ENCODE measurements at places on chromosomes 2 and 18.

DNA sequence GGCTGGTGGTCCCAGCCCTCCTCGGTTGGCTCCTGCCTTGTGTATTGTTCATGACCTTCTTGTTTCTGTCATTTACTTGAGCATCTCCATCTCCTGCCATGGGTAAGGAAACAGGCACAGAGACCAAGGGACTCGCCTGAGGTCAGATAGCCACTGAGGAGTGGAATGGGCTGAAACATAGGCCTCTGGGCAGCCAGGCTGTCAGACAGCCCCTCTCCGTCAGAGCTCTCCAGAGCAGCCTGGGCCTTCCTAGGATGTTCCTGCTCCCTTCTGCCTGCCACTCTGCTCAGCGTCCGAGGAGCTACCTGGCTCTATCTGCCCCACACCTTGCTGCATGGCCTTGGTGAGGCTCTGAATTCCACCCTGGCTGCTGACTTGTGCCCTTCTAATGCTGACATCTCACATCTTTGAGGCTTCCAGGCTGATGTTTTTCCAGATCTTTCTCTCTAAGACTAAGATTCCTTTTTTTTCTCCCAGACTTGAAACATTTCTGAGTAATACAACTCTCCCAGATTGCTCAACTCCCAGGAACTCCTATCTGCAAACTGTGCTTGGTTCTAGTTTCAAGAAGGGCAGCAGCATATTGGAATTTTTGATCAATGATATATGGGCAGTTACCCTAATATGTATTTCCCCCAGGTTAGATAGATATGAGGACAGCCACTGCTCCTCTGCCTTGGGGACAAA, 67.7 kb downstream of the MCFD2 start:
- no peak for DNase-seq

DNA sequence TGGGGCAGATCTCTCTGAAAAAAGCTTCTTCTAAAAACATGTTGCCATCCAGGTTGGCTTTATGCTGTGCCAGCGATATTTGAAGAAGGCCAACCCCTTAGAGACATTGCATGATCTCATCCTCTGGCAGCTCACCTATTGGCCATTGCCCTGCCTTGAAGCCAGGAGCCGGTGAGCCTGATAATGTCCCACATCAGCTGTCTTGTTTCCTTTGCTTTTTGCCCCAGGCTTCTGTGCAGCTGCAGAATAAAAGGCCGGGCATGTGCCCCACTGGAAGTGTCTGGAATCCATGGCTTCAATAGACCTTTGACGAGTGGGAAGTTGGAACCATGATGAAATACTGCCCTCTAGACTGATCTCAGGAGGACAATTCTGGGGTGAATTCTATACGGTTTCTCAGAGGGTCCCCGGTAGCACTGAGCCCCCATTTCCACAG, 523.5 kb upstream of the ZEB2 start:
- peak; percentile 83 for DNase-seq

DNA sequence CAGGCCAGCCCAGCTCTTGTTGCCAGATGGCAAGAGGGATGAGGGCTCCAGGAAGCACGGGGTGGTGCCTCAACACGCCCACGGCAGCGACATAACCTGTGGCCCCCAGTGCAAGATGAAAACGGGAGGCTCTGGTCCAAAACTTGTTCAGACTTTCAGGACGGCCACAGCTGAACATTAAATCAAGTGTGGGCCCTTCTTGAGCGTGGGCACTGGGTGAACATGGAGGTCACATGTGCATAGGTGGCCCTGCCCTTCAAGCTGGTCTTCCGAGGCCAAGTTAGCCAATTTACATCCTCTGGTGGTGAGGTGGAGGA, 77.5 kb downstream of the NDUFA10 start:
- no peak for DNase-seq

- no peak for DNase-seq
Observed at GRCh38 chr2:124258140-124258880, 233.2 kb downstream of the CNTNAP5 start.

DNA sequence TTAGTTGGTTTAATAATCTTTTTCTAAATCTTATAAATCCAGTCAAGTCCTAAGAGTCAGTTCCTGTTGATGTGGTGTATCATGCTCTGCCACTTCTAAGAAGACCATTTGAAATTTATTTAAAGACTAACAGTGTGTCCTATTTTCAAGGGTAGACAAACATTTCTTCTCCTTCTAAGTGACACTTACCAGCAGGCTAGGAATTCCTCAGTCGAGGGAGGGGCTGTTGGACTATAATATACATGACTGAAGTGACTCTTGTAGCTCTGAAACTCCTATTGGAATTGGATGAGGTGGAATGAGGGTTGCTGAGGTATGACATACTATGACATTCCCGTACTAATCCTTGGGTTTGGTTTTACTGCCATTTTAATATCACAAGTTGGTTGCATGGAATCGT, 30.6 kb downstream of the ITGB6 start:
- no peak for DNase-seq

DNA sequence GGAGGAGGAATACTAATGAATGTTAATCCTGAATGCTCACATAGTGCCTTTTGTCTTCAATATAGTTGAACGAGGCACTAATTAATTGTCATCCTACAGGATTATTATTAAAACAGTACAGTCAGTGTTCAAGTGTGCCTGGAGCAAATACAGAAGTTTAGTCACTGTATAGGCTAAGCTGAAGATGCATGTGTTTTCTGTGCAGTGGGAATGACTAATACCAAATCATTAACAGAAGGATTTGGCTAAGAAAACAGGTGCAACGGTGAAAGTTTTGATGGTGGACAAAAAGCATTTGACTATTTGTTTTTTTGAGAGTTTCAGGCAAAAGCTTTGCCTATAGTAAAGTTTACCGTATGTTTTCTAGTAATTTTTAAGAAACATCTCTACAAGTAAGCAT, 62.8 kb downstream of the DCC start:
- no peak for DNase-seq

GRCh38 chr2:67945940-67946339, 116.9 kb downstream of the C1D start:
- DNase-seq, result no peak

DNA sequence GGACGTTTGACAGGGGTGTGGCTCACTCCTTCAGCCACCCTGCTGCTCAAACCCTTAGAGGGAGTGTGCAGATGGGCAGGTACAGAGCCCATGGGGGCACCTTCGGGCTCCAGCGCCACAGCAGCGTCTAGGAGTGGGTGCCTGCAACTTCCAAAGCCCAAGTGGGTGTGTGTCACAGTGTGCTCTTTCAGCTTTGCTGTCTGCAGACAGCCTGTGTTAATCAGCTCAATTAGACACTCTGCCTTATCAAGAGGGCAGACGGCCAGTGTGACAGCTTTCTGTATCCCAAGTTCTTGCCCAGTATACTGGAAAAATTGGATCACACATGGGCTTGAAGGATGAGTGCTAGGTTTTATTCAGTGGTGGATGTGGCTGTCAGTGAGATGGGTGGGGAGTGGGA, 96.7 kb downstream of the AP1S3 start:
- DNase-seq, result no peak

- DNase-seq, result no peak
Observed at GRCh38 chr2:18518116-18519111, 42.0 kb downstream of the RDH14 start.

- DNase-seq, result no peak
Observed at GRCh38 chr2:24019729-24020128, 9.8 kb downstream of the MFSD2B start.

GRCh38 chr2:155975734-155976133, 356.8 kb downstream of the NR4A2 start:
- DNase-seq, result no peak

- no peak for DNase-seq
Observed at GRCh38 chr2:223365158-223365679, 236.9 kb downstream of the SCG2 start.

- DNase-seq, result no peak
Observed at GRCh38 chr18:59900222-59901128, 679 bp downstream of the PMAIP1 start.

DNA sequence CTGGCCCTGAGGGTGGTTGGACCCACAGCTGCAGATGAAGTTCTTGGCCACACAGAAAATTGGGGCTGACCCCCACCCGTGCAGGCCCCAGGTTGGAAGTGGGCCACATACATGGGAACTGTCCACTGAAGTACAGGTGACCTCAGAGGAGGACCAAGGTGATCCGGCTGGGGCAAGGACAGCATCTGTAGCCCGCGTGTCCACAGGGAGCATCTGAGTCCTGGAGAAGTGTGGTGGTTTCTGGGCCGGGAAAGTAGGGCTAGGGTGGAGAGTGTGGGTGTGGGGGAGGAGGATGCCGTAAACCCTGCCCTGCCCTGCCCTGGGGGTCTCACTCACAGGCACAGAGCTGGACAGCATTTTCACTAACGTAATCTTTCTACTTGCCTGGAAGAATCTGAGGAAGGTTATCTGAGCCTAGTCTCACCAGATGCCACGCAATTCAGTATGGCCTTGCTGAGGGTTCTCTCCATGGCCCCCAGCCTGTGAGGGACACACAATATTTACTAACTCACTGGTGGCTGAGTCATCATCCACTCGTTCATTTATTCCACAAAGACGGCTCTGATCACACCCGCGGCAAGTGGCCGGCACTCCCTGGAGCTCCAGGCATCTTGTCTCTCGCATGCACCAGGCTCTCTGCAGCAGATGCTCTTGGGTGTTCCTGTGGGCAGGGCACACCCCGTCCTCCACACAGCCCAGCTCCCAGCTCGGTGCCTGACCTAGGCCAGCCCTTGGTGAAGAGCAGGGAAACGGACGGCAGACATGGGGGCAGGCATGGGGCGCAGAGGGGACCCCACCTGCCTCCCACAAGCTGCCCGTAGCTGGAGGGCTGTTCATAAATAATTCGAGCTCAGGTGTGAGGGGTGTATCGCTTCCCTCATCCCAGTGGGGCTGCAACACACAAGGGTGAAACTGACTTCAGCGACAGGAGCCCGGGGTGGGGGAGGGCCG, 51.2 kb downstream of the INHBB start:
- DNase-seq, result no peak

- no peak for DNase-seq
Observed at GRCh38 chr18:62870643-62871042, 155.3 kb downstream of the PHLPP1 start.

DNA sequence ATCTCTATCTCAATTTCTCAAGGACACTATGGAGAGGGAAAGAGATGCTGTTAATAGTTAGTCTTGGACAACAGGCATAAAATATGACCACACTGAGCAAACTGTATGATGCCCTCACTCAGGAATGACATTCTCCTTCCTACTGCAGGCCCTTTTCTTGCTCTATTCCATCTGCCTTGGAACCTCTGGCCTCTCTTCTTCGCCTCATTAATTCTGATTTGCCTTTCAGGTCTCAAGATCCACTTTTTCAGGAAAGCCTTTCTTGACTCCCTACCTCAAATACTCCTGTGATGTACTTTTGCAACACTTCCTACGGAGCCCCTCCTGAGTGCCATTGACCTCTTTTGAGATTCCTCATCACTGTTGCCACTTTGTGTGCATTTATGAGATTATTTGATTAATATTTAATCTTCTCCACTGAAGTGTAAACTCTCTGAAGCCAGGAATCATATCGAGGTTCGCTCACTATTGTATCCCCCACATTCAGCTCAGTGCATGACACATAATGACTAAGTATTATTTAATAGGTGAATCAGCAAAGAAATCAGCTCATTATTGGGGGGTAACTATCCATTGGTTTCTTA, 21.3 kb upstream of the SPP2 start:
- no peak for DNase-seq

GRCh38 chr2:71711133-71711855, 257.9 kb downstream of the DYSF start:
- no peak for DNase-seq

GRCh38 chr18:50410894-50411293, 36.0 kb downstream of the SKA1 start:
- no peak for DNase-seq

DNA sequence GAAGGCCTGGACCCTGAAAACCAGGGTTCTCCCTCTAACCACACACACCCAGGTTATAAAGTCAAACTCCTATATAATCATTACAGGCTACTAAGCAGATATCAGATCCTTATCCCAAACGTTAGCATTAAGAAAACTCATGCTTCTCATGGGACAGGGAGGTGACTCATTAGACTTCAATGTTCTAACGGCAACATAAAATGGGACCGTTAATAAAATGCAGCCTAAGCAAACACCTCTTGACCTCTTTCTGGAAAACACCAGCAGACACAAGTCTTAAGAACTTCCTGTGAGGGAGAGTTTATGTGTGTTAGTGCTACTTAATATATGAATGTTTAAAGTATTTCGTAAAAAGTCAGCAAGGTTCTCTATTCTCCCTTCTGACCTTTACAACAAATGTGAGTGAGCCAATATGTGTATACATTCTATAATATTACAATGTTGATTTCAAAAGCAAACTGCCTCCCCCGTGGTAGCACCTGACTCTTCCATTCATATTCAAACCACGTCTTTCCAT, 31.7 kb downstream of the LPIN2 start:
- DNase-seq, result no peak

- no peak for DNase-seq
Observed at GRCh38 chr2:65067806-65068553, 11.8 kb downstream of the CEP68 start.

- no peak for DNase-seq
Observed at GRCh38 chr2:218169757-218170546, 3.2 kb upstream of the CXCR1 start.

GRCh38 chr2:229732897-229733296, 18.5 kb upstream of the DNER start:
- no peak for DNase-seq

DNA sequence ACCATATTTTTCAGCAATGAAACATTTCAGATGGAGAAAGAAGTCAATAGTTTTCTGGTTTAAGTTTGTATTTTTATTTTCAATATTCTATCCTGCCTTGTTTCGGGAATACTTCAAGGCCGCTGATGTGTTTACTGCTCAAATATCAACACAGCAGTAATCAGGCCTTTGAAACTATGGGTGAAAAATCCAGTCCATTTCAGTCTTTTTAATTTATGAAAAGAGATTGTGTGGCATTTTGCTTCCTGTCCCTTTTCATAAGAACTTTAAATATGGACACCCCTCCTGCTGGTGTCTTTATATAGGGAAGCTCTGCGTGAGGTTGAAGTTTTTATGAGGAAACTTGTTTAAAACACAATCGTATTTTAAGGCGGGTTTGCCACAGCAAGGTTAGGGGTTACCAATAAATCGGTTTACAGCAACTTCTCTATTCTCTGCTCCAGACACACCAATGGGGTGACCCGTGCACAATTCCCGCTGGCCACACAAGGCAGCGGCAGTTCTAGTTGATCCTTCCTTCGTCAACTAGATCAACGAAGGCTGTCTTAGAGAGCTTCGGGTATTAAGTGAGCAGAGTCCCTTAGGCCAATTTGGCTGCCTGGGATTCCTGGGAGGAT, 1.2 kb upstream of the TANC1 start:
- no peak for DNase-seq

DNA sequence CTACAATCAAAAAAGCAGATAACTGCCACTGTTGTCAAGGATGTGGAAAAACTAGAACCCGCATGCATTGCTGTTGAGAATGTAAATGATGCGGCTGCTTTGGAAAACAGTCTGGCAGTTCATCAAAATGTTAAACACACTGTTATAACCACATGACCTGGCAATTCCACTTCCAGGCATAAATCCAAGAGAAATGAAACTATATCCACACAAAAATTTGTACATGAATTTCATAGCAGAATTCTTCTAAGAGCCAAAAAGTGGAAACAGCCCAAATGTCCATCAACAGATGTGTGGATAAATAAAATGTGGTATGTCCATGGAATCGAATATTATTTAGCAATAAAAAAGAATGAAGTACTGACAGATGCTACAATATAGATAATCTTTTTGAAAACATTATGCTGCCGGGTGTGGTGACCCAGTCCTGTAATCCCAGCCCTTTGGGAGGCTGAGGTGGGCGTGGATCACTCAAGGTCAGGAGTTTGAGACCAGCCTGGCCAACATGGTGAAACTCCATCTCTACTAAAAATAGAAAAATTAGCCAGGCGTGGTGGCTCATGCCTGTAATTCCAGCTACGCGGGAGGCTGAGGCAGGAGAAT, 32.0 kb downstream of the ERCC3 start:
- DNase-seq, result no peak

- no peak for DNase-seq
Observed at GRCh38 chr2:53202063-53202462, 565.5 kb upstream of the CHAC2 start.

Measured in putamen (tissue), 1 donor.